ENCODE measurements at places on chromosomes 7 and 10.

GRCh38 chr10:71647526-71648253 is 71.9 kb downstream of the C10orf105 start:
- DNase-seq: peak; percentile 59

GRCh38 chr7:42946627-42946950 is 14.4 kb downstream of the MRPL32 start:
- no peak for DNase-seq

- no peak for DNase-seq
Measured at GRCh38 chr7:16403475-16403874, 17.9 kb downstream of the CRPPA start.

DNA sequence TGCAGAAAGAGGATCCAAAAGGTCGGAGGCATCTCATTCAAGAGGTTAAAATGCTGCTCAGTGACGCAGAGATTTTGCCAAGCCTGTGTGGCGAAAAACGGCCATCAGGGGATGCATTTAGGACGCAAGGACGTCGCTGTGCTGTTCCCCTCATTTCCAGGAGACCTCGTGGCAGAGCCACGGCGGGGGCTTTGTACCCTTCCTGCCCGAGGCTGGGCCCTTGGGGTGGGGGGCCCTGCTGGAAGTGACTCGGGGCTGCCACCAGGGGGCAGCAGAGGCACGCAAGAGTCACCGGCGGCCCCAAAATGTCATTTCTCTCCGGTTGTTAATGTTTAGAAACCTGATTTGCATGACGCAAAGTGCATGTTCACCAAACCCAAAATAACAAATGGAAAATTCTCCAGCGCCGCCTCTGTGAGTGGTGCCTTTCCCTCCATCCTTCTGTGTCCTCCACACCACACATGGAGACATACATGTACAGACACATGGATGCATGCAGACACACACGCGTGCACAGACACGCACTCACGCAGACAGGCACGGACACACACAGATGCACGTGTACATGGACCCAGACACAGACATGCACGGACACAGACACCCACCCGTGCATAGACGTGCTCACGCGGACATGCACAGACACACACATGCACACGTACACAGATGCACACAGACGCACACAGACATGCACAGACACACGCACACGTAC is 51.0 kb upstream of the NKX6-2 start:
- peak; percentile 90 for DNase-seq

GRCh38 chr7:17524746-17525145 is 226.3 kb downstream of the AHR start:
- DNase-seq: no peak

DNA sequence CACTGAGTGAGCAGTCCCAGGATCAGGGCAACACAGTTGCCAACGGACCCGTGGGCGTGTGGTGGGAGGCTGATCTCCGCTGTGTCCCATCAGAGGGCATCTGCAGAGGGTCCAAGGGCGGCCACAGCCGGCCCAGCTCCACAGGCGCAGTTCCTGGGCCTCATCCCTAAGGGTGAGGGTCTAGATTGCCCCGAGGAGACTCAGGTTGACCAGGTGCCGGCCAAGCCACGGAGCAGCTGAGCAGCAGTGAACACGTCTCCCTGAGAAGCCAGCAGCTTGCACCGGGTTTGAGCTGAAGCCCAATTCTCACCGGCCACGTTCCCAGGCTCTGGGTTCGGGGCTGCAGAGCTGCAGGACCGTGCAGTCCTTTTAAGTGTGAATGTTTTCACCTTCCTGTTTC is 58.8 kb upstream of the ADGRA1 start:
- no peak for DNase-seq

GRCh38 chr7:146321301-146321700 is 204.7 kb downstream of the CNTNAP2 start:
- no peak for DNase-seq

- peak; percentile 74 for DNase-seq
Measured at GRCh38 chr7:127809261-127809702, 157.3 kb downstream of the SND1 start.

DNA sequence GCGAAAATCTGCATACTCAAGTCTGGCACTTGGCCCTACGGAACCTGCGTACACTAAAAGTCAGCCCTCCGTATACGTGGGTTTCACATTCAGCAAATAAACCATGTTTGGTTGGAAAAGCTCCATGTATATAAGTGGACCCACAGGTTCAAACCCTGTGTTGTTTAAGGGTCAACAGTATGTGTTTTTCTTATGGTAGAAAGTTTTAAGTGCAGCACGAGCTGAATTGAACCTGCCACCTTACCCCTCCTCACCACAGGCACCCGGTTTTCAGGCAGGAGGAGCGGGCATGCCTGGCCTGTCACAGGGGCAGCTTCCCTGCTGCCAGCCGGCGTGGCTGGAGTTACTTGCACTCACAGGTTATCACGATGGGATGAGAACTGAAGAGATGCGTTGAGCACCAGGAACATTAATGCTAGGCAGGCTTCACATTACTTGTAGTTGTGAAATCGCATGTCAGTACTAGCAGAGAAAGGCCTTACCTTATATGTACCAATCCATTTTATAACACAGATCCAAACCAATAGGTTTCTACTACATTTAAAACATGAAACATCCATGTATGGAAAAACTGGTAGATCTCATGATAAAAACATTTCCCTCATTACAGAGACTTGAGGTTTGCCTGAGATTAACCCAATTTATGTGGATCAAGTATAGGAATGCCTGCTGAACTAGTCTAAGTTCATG is 12.9 kb downstream of the INSIG1 start:
- DNase-seq: no peak

DNA sequence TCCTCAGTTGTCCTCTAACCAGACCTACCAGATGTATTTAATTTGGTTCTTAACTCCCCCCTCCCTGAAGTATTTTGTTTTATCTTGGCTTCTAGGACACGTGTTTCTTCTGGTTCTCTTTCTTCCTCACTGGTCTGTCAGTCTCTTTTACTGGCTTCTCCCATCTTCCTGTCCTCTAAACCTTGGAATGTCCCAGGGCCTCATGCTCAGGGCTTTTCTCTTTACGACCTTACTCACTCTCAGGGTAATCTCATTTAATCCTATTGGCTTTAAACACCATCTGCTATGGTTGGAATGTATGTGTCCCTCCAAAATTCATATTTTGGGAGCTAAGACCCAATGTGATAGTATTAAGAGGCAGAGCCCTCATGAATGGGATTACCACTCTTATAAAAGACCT is 418.2 kb upstream of the PODXL start:
- DNase-seq: no peak

DNA sequence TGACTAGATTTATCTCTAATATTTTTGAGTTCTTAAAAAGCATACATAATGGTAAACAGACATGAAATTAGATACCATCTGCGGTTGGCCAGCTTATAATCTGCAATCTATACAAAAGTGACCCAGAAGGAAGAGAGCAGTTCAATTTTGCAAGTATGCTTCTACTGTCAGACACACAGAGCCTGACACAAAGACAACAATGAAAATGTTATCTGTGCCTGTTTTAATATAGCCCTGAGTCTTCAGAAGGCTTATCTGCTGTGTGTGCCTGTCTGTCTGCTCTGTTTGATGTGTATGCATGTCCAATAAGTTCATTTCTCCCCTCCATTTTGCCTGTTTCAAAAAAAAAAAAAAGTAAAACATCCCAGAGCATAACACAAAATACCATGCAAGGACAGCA is 73.3 kb upstream of the FHIP2A start:
- DNase-seq: no peak

DNA sequence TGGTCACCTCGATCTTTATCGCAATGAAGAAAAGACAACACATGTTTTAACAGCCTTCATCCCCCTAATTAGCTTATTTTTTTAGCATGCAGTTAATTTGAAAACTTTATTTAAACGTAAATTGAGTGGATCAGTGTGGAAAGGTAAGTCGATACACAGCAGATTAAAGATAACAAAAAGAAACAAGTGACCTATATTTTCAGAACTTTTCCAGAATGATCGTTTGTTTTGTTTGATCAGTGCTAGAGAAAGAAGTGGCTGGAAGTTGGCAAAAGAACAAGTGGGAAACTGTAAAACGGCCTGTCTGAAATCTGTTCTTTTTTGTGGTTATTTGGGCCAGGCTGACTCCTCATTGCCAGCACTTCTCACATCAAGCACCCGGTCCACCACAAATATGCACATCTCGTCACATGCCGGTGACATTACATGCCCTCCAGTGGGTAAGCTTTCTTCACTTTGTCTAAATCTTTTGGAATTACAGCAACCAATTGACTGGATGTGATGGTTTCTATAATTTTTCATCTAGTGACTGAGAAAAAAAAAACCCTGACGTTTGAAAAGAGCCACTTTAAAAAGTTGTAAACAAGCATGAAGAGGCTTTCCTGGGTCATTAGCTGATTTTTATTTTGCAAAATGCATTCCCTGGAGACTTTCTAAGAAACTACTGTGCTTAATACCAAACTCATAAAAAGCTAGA is 33.2 kb downstream of the C7orf33 start:
- DNase-seq: peak; percentile 64

DNA sequence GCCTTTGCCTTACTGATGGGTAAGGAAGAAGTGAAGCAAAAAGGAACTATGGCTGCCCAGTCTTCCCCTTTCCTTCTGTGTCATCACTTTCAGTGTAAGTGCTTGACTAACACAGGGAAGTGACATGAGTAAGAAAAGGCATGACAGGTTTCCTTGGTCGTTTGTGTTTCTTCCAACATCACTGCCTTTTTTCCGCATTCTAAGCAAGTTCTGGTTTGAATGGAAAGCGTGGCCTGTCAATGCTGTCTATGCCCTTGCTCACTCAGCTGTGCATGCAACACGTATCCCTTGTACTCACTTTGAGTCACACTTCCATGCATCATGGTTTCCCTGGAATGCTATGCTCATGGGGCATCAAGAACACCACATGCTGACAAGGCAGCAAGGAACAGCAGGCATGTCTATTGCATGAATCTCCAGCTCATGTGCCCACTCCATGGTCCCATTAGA is 111.8 kb downstream of the OAT start:
- DNase-seq: no peak

GRCh38 chr10:53786236-53786900 is 1013.8 kb upstream of the MBL2 start:
- DNase-seq: no peak

DNA sequence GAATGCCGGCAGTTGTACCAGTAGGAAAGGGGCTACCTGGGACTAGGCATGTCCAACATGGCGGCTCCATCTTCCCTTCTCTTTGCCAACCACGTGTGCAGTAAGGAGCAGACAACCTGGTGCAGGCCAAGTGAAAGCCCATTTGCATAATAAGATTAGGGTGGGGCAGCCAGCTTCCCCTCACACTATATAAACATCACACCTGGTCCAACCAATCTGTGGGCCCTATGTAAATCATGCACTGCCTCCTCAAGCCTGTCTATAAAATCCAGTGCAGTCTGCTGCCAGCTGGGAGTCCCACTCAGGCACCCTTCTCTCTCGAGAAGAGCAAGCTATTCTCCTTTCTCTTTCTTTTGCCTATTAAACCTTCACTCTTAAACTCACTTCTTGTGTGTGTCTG is 429.3 kb downstream of the CALN1 start:
- no peak for DNase-seq

- DNase-seq: peak; percentile 53
Measured at GRCh38 chr10:60099998-60100747, 193.8 kb upstream of the CCDC6 start.

DNA sequence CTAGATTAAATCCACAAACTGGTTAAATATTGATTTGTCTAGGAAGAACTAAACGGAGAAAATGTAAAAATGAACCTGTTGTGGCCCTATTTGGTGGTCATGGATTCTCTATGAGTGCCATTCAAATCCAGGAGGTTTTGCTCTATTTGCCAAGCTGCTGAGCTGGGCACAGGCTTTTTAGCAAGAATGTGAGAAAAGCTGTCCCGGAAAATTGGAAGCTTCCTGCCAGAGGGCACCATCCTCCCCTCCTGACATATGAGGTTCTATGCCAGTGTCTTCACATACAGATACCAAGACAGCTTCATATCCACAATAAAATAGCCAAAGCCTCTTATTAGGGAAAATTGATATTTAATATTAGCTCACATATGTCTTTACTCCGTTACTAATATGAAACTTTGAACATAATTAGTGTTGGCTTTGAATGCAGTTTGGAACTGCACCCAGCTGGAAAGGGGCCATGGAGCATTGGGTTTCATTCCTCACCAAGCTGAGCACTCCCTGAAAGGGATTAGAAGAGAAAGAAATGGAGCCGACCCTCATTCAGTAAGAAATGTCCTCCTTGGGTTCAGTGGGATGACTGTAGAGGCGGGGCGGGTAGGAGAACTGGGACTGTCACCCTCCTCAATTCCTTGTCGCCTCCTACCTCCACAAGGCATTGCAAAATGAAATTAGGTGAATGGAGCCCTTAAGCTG is 47.8 kb downstream of the NRCAM start:
- DNase-seq: no peak

DNA sequence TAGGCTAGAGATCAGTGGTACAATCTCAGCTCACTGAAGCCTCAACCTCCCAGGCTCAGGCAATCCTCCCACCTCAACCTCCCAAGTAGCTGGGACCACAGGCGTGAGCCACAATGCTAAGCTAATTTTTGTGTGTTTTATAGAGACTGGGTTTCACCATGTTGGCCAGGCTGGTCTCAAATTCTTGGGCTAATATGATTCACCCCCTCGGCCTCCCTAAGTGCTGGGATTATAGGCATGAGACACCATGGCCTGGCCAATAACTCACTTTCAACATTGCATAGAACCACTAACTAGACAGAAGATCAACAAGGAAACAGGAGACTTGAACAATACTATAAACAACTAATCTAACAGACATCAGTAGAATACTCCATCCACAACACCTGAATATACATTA is 191.7 kb downstream of the LRRN3 start:
- no peak for DNase-seq

DNA sequence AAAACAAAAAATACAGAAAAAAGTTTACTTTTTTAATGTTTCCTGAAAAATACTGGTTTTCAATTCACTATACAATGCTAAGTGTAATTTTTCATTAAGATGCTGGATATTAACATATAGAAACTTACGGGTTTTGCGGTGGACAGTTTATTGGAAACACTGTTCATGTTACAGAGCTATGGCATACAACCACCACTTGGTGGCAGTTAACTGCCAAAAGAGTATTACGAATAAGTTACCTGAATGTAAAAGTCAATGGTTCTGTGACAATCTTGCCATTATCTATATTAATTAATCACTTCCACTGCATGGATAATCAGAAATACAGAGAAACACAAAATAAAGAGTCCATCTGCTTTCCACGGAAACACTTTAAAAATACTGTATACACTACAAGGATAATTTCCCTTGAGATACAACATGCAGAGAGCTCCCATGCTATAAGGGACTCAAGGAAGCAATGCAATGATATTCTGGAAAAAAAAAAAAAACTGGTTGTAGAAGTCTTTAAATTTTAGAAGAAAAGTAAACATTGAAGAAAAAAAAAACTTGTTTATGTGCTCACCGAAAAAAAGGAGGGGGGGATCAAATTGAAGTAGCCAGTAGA is 97.0 kb downstream of the TPK1 start:
- peak; percentile 20 for DNase-seq
